ENCODE measurements at places on chromosomes 7 and 10.

DNA sequence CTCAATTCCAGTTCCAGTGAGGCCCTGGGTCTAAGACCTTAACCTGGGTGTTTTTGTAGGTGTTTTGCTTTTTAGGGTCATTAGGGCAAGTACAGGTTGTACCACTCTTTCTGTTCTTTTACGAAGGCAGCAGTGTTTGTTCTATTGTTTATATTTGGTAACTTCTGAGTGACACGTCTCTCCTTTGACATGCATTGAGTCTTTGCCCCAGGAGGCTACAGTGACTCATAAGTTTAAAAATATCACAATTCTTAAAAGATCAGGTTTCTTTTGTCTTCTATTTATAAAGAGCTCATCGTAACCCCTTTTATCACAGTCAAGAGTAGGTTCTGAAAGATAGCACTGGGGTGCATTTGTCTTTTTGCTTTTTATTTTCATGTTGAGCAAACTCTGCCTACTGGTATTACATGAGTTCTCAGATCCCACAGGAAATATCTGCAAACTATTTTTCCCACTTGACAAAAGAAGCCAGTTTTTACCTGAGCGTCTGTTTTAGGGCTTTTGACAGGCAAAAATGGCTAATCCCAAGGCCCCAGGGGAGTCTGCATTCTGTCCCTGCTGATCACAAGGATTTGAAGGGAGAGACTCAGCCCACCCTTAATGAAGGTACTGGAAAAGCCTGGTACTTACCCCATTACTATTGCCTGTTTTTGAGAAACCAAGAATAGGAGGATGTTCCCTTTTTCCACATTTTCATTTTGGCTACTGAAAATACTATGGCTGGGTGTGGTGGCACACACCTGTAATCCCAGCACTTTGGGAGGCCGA is 7.9 kb downstream of the NUDT13 start:
- no peak for DNase-seq

DNA sequence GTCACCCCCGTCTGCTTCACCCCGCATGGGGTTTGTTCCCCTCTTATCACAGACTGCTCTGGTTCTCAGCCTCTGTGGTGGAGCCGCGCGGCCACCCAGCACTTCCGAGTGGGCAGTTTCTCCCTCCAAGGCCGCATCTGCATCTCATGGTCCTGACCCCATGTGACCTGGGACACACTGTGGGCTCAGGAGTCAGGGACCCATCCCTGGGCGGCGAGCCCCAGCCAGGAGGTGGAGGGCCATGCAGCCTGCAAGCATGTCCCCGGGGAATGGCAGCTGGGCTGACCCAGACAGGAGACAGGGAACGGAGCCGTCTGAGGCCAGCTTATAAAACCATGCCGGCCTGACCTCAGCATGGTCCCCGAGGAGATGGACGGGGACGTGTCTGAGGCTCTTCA is 25.2 kb upstream of the TTYH3 start:
- peak; percentile 63 for DNase-seq

- DNase-seq: no peak
These were observed 233.3 kb upstream of the AOAH start for GRCh38 chr7:36957620-36958019.

DNA sequence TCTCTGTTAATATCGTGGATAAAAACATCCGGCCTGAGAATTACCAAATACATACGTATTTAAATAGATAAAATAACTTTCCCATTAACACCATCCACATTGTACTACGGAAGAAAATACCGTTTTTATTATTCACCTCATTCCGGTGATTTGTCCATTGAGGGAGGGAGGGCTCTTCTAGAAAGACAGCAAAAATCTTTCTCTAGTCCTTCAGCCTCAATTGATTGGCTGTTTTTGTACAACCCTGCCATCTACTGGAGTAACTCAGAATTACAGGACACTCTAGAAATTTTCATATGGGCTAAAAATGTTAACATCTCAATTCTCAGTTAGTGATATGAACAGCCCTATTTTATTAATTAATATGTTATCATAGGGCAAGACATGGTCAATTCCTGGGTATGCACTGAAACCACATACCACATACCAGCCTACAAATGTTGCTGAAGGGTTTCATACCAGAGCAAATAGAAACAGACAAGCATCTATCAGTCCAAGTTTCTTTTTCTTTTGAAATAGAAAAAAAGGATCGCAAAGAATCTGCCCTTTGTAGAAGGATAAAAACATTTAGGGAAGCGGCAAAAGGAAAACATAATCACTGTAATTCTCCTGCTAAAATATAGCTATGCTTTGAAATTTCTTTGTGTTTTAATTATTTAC is 55.8 kb upstream of the CDCA7L start:
- DNase-seq: no peak

GRCh38 chr10:114652402-114653368 is 5.4 kb downstream of the ABLIM1 start:
- DNase-seq: no peak

DNA sequence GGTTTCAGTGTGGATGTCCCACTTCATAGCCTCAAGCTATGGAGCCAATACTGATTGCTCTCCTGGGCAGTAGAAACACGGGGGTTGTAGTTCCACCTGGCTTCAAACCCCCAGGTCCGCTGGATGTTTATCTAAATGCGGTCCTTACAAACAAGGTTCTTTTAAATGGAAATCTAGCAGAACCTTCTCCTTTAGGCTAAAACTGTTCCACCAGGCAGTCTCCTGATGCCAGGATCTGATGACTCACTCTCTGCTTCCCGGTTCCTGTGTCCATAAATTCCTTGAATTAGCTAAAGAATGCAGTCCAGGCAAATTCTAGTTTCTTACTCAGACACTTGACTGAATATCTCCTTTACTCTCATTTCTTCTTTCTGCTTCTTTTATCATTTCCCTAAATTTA is 108.4 kb upstream of the FAM3C start:
- DNase-seq: no peak

DNA sequence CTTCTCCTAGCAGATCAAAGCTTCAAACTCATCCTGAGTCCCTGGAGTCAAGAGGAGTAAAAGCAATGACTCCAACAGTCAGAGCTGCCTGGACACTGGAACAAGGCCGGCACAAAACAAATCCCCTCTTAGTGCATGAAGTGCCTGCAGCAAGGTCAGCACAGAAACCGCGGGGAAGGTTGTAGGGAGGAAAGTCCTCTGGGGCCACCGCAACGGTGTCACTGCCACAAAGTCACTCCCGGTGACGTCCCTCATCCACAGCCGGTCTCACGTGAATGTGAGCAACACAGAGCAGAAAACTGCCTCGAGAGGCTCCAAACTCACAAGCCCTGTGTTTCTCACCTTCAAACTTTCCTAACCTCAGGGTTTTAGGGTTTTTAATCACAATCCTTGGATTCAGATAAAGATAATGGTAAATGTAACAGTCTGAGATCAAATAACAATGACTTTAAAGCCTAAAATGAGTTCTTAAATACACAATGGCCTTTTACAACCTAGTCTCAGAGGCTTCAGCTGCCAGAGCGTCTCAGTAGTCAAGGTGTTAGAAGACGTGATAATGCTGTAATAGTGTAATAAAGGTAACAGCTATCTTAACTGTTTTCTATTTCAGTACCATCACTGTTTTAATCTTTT is 274.3 kb downstream of the ZMYND11 start:
- DNase-seq: no peak

- DNase-seq: no peak
These were observed 61.8 kb upstream of the MKRN1 start for GRCh38 chr7:140541176-140541512.

- no peak for DNase-seq
These were observed 14.2 kb downstream of the INPP5A start for GRCh38 chr10:132551808-132552130.

GRCh38 chr10:33376476-33376875 is 42.0 kb upstream of the NRP1 start:
- DNase-seq: no peak

GRCh38 chr7:756928-757560 is 30.0 kb upstream of the PRKAR1B start:
- no peak for DNase-seq

DNA sequence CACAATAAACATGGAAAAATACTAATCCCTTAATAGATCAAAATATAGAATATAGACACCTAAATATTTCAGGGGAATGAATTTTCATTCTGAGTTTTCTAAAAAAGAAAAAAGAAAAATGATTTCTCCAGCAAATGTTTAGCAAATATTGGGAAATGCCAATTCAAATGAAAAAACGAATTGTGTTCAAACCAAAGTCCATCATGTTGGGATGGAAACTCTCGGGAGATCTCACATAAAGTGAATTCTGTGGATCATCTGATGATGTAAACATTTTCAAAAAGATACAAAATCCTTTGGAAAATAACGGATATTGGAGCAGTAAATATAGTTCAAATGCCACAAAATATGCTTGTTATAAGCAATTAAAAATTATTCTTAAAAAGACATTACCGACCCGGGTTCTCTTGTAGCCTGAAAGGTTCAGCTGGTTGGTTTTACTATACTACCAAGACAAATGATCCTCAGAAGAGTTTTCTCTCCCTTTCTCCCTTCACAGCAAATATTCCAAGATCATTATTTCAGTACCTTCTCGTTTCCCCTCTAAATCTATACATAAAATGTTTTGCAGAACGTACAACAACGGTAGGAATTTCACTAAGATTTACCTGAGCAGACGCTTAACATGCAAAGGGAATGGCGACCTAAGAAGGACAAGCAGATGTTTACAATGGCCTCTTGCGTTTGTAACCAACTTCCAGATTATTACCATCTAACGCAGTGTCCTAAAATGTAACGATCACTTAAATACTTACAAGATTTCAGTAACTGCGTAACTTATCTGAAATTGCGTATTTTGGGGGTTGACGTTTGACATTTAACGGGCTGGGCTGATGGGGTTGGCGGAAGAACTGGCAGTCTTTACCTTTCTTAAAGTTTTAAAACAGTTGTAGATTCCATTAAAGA is 2.5 kb downstream of the HOXA13 start:
- DNase-seq: no peak

GRCh38 chr10:21406595-21407193 is 118.8 kb downstream of the SKIDA1 start:
- no peak for DNase-seq

GRCh38 chr10:19592276-19592675 is 224.0 kb upstream of the PLXDC2 start:
- DNase-seq: no peak

DNA sequence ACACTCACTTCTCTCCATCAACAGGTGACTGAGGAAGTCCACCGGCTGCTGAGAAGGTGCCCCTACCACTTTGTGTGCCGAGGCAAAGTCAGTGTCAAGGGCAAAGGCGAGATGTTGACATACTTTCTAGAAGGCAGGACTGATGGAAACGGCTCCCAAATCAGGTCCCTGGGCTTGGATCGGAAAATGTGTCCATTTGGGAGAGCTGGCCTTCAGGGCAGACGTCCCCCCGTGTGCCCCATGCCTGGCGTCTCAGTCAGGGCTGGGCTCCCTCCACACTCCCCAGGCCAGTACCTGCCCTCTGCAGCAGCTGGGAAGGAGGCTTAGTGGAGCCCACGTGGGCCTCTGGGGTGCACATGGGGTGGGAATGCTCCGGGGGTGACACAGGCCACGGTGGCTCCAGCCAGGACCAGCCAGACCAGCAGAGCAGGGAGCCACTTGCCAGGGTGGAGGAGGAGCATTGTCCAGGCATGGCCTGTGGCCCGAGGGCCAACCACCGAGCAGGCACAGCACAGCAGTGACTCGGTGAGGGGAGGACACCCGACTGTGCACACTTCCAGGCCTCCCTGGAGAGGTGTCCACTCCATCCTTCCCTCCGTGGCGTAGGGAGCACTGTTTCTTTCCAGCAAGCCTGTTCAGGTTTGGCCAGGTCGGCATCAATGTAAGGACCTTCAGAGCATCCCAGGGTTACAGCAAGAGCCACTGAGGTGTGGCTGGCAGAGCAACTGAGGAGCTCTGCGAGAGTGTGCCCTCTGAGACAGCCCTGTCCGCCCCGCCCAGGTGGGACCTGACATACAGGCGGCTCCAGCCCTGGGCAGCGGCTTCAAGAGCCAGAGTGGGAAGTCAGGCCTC is 139.7 kb downstream of the ADCY1 start:
- DNase-seq: no peak

DNA sequence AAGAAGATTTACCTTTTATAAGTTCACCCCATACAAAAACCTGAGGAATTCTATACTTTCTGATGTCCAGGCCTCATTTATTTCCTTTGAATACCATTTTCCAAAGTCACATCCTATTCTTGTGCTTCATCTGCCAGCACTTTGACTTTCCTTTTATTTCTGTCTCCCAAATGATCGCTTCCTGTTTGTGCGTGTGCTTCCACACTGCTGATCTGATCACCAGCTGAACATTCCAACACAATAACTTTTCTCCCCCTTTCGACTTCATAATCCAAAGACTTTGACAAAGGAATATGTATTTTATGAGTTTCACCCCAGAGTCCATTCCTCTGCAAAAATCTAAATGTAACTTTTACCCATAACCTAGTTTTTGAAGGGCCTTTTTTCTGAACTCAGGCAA is 3.1 kb downstream of the ELAPOR2 start:
- DNase-seq: no peak

DNA sequence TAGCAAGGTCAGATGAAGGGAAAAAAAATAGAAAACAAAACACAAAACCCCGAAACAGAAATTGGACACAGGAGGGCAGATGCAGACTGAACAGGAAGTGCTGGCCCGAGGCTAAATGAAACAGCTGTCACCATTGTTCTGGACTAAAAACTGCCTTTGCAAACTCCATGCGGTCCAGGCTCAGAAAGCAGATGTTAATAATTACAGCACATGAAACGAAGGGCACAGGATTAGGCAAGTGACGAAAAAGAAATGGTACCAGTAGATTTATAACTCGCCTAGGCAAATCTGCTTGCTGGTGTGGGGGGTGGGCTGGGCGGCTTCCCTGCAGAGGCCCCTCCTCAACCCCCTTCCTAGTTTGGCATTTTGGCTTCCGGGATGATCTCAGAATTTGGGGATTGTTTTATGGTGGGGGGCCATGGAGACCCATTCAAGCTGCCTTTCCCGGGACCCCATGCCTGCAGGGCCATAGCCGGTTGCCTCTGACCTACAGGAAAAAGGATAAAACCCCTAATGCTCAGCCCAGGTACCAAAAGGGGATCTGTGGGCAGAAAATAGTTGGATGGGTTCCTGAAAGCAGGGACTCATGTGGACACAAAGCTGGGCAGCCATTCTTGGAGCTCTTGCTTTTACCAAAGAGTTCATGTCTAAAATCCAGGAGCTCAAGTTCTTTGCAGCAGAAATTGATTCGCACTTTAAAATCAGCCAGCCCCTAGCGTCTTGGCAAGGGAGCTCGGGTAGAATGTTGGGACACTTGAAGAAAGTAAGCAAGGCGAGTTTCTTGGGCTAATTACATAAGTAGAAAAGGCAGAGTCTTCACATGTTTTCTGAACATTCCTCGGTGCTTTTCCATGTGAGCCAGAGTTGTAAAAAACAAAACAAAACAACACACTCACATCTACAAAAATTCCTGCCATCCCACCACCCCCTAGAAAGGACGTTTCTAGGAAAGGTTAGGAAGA is 39.0 kb upstream of the EMX2 start:
- DNase-seq: no peak

All from glutamatergic neuron (in vitro differentiated cells).